ENCODE measurements at places on chromosomes 13 and 19.

DNA sequence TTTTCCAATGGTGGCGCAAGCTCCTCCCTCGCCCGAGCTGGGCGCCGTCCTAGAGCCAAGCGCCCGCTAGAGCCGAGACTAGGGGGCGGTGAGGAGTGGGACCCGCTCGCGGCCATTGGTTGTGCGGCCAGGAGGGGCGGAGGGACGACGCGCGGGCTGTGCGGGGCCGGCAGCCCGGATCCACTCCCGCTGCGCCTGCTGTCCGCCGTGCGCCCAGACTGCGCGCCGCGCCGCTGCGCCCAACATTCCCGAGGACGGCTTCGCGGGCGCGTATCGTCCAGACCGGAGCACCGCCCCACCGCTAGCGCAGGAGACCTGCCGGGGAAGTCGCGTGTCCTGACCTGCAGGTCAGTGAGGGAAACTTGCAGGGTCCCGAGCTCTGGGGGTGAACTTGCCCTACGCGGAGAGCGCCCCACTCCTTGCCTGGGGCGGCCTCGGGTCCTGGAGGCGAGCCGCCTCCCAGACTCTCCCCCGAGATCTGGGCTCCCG is at the start of gene SERTM1:
Gene SERTM1 (plus strand): TSS at position 183 of the 489 bp plus-strand sequence. CDS start 21,059 bp downstream, outside the sequence.
- no peak for DNase-seq

DNA sequence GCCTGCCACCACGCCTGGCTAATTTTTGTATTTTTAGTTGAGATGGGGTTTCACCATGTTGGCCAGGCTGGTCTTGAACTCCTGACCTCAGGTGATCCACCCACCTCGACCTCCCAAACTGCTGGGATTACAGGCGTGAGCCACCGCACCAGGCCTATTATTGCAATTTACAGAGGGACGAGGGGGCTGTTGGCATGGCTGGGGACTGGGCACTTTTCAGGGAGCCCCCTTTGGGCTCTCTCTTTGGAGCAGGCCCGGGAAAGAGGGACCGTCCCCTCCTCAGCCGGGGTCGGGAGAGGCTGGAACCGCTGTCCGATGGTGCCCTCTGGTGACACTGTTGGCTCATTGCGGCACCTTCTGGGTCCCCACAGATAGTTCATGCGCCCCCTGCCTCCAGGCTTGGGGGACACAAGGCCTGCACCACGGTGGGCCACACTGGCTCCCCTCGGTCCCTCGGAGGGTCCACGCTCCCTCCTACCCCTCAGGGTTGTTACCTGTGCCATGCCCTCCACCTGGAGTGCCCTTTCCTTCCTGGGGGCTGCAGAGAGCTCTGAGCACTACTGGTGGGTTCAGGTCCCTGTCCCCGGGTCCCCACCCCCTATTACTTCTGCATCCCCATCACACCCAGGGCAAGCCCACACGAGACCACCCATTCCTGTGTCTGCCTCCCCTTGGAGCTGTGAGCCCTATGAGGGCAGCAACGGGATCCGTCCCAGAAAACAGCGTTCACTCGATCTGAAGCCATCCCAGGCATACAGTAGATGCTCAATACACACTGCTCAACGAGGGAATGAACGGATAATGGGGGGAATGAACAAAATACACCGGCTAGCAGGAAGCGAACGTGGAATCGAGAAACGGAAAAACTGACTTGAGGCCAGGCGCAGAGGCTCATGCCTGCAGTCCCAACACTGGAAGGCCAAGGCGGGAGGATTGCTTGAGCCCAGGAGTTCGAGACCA is 12.5 kb downstream of the FEM1A start:
- no peak for DNase-seq

DNA sequence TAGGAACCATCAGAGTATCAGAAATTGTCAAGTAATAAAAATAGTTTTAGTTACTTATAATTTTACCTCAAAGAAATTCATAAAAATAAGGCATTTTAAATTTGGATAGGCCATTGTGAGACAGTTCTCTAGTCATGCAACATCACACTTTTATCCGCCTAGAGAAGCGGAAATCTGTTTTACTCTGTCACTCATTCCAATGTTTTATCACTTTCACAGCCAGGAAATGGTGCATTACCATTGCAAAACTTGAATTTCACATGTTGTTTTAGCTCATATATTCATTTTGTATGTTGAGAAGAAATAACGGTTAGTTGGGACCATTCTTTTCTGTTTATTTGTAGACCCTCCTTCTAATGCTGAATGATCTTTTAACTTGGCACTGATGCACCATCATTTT is 427.2 kb downstream of the GPC6 start:
- DNase-seq, result no peak

DNA sequence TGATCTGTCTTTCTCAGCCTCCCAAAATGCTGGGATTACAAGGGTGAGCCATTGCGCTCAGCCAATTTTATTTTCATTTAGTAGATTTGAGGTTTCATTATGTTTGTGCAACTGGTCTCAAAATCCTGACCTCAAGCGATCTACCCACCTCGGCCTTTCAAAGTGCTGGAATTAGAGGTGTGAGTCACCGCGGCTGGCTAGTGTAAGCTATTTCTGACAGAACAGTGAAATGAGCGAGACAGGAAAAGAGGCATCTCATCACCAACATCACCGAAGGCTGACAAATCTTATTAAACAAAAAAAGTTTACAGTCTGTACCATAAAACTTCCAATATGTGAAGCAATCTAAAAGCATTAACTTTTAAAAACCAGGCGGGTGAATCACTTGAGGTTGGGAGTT is 12.2 kb upstream of the ZNF888 start:
- DNase-seq, result no peak

GRCh38 chr13:110182003-110182402 is 125.0 kb downstream of the COL4A1 start:
- no peak for DNase-seq

DNA sequence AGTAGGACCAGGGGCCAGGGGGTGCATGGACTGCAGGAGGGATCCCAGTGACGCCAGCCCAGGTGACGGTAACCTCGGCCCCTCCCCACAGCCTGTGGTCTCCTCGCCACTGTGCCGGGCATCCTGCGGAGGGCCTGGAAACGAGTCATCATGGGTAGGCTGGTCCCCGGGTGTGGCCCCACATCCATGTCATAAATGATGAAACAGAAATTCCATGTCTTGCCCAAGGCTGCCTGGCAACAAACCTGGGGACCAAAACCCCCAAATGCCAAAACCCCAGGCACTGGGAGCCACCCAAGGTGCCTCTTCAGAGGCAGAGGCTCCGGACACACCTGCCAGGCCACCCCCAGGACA is 20.9 kb downstream of the MAP2K2 start:
- no peak for DNase-seq

- DNase-seq, result no peak
Observed at GRCh38 chr13:75938811-75939560, 302.9 kb downstream of the LMO7 start.

DNA sequence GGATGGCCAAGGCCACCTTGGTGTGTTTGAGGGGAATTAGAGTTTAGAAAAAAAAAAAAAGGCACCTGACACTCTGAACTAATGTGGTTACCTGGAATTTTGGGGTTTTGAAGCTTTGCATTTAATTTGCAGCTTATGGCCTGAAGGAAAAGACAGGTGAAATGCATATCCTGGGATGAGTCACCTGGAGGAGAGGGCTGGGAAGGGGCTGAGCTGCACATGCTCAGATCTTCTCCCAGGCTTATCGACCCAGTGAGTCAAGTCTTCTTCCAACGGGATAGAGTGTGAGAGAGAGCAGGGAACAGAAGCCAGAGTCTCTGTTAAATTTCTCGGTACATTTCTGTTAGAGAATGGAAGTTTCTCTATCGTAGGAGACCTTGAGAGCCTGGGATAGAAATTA is 29.7 kb upstream of the ALOX5AP start:
- no peak for DNase-seq

DNA sequence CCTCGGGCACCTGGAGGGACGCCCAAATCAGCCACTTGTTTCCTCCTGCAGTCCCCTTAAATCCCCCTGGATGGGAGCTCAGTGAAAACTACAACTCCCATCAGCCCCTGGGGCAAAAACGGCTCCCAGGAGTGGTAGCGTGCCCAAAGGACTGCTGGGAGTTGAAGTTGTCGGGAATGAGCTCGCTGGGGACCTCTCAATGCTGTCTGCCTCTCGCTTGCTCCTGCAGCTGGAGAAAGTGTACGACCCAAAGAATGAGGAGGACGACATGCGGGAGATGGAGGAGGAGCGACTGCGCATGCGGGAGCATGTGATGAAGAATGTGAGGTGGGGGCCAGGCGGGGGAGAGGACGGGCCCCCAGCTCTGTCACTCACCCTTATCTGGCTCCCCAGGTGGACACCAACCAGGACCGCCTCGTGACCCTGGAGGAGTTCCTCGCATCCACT is 14.7 kb upstream of the DHDH start:
- no peak for DNase-seq

GRCh38 chr19:54142166-54142780 is 4.7 kb downstream of the CNOT3 start:
- no peak for DNase-seq

DNA sequence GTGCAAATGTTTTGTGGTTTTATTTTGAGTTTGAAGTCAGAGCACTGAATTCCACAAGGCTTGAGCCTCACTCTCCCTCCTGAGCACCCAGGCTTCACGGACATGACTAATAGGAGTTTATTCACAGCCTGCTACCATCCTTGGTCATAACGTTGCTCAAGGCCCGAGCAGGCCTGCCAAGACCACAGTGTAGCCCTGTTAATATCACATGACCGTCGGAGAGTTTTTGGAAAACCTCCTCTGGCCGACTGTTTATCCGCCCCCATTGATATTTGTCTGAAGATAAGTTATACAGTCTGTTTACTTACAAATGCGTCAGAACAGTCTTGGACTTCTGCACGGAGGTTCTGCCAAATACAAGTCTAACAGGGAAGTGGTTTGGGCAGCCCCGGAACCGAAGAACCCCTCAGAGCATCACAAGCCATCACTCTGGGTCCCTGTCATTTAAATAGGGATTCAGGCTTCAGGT is 89.9 kb downstream of the COL4A2 start:
- no peak for DNase-seq

GRCh38 chr19:38095411-38096308 is 128.4 kb downstream of the DPF1 start:
- DNase-seq, result peak; percentile 52

DNA sequence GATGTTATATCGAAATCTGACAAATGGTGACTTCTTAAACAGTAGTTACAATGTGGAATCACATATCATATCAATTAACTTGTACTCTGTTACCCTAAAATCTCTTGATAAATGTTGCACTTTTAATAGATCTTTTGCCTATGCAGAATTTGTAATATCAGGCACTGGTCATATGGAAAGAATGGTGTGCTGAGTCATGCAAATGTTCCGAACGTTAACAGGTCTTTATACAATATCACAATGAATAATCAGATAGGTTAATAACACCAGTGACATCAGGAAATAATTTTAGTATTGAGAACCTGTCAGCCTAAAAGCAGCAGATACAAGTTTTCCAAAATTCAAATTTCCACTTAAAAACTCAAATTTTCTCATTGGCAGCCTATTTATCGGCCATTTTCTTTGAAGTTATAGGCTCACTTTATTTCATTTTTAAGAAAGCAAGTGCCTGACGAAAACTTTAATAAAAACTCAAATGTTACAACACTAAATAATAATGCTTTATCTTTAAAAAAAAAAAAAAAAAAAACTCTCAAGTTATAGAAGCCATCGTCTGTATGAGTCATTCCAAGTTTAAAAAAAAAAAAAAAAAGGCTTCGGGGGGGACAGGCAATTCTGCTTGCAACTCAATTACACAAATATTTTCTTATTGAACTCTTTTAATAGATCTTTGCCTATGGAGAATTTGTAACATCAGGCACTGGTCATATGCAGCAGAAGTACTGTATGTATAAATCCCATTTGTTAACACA is 180.9 kb downstream of the DIAPH3 start:
- DNase-seq, result no peak

DNA sequence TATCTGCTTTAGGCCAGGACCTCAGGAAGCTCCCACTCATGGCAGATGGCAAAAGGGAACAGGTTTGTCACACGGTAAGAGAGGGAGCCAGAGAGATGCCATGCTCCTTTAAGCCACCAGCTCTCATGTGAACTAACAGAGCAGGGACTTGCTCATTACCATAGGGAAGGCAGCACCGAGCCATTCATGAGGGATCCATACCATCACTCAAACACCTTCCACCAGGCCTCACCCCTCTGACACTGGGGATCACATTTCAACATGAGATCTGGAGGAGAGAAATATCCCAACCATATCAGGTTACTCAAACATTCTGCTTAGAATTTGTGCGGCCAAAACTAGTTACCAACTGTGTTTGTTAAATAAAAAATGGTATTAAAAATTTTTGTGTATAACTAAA is 427.0 kb downstream of the UQCRFS1 start:
- DNase-seq, result no peak

DNA sequence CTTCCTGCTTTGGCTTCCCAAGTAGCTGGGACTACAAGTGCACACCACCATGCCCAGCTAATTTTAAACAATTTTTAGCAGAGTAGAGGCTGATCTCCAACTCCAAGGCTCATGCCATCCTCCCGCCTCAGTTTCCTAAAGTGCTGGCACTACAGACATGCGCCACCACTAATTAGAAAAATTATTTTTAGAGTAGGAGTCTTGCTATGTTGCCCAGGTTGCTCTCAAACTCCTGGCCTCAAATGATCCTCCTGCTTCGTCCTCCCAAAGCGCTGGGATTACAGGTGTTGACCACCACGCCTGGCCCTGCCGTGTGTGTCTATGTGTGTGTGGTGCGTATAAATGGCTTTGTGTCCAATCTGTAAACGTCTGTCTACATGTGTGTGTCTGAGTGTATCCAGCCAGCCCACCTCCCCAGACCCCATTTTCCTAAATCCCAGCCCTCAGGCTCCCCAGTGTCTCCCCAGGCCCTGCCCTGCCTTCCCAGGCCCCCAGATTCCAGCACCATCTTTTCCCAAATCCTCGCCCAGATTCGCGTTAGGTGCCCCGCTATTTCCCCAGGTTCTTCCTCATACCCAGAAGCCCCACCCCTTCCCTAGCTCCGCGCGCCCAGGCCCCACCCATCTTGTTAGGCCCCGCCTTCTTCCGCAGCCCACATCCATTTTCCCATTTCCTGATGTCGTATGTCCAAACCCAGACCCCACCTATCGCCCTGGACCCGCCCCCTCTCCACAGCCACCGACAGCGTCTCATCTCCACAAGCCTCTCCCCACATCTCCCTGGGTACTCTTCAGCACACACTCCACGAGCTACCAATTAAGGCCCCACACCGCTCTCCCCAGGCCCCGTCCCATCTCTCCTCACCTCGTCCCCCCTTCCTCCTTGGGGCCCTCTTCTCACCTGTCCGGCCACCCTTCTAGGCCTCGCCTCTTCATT is 24.9 kb downstream of the SLC8A2 start:
- no peak for DNase-seq

DNA sequence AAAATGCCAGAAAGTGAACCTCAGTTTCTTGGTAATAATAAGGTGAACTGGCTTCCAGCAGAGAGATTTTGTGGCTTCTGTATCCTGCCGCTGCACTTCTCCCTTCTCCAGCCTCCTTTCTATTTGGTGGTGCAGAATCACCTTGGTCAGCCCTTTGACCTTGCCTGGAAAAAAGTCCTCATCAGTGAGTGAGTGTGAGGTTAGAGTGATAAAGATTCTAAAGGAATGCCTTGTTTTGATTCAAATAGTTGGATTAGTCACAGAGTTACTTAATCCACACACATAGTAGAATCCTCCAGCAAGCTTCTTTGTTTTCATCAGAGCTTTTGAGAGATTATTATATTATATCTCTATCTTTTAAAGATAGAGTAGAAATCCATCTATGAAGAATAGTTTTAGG is 140.9 kb downstream of the KCNRG start:
- no peak for DNase-seq

- no peak for DNase-seq
Observed at GRCh38 chr13:34421858-34422475, 520.1 kb upstream of the NBEA start.

GRCh38 chr19:39847525-39847924 is 1.3 kb upstream of the FBL start:
- no peak for DNase-seq

- DNase-seq, result no peak
Observed at GRCh38 chr19:13997631-13997962, 8.5 kb downstream of the RFX1 start.

Measured in hippocampal formation (tissue), 2 donors.